ENCODE measurements at places on chromosomes 6 and 20.
A peak's percentile ranks its signal among the peaks of the same experiment; 100 is the strongest.

DNA sequence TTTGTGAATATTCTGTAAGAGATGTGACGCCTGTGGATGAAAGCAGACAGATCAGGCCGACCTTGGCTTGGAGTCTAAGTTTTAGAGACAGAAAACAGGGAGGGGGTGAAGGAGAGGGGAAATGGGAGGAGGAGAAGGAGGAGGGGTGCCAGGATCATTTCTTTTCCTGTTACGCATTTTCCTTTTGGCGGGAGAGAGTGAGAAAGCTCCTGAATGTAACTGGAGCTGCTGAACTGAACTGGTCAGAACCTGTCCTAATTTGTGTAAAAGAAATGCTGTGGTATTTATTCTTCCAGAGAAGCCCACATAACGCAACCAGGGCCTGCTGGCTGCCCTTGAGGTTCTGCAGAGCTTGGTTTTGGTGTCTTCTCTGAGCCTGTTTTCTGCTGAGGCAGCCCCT, 41.9 kb downstream of the UTRN start:
- DNase-seq = peak; percentile 60

GRCh38 chr6:12335131-12335527, 45.0 kb downstream of the EDN1 start:
- DNase-seq = no peak

GRCh38 chr6:33406126-33406525, 4.7 kb upstream of the PHF1 start:
- no peak for DNase-seq

DNA sequence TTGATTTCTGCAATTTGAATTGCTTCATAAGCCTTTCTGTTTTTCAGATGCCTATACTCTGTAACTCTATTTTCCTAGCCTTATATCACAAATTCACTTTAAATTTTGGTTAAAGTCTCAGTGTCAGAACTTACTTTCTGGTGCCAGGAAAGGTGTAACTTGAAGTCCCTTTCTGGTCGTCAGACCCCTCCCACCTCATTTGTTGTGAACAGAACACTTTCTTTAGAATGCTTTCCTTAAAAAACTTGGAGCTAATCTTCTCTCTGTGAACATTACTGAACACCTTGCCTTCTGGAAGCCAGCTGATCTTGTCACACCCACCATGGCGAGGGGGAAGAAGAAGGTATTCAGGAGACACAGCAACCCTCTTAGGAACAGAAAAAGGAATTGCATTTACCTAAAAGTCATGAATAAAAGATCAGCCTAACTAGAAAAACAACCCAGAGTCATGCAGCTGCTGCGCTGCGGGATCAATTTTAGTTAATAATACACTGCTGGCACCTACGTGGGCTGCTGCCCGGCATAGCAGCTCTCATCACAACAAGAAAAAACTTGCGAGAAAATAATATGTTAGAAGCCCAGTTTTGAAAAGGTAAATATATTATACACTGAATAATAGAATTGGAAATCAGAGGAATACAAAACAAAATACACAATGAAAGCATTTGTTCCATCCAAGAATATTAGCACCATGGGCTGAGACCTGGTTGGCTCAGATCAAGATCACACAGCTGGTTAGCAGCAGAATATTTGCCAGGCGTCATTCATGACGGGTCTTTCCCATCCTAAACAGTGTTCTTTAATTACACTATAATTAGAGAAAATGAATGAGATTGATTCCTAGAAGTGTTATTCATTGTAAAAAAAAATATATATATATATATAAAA, 5.8 kb upstream of the FAM217A start:
- no peak for DNase-seq

DNA sequence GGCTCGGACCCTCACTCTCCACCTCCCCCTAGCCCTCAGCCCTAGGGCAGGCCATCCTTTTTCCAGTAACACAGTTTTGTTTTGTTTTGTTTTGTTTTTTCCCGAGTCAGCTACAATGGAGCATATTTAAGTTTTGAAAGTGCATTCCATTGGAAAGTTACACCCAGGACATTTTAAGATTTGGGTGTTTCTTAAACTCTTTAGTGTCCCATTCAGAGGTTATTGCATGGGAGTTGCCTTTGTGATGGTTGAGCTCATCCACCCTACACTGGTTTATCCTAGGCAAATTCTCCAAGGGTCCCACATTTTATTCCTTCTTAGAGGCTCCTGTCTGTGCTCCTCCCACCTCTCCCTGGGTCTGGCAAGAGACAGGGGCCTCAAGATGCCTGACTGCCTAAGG, 58.9 kb downstream of the THBS2 start:
- no peak for DNase-seq

DNA sequence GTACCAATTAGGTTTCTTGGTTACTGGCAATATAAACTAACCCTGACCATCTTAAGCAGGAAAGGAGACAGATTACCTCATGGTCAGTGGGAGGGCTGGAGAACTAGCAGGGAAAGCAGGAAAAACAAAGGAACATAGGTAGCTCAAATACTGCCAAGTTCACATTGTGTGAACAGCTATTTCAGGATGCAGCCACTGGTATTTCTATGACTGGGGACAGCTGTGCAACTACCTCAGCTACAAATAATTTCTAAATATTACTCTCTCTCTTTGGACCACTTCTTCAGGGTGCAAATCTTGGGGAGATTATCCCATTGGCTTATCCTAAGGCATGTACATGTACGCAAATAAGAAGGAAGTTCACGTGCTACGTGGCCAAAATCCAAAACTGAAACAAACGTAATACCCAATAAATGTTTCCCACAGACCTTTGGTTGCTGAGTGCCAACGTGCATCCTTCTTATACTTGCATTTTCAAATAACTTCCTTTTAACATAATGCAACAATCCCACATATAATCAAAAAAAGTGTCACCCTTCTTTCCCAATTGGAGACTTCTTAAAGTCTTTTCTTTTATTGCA, 180.9 kb downstream of the PHF3 start:
- DNase-seq = no peak

DNA sequence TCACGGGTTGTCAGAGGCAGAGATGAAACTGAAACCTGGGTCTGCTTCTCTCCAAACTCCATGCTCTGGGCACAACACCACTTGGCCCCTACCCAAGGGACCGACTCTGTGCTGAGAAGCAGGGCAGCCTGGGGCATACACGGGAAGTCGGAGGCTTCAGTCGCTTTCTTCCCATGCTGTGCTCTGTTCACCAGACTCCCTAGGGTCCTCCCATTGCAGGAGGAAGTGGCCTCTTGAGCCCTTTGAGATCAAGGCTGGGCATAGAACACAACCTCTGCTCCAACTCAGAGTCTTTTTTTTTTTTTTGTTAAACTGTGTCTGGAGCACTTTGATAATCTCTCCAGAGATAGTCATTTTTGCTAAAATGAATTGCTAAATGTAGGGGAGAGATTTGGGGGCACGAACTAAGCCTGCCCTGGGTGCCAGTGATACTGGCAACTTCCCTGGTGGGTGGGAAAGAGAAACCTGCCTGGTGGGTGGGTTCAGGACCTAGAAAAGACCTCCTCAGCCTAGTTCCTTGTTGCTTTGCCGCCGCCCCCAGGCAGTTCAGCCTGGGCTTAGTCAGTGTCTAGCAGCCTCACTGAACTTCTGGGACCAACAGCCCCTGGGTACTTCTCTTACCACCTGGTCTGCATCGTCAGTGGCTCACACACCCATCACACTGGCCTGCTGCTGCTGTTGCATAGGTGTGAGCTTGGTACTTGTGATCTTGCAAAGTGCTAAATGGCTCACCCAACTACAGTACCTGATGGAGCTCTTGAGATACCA, 62.0 kb downstream of the PPP1R14C start:
- no peak for DNase-seq

DNA sequence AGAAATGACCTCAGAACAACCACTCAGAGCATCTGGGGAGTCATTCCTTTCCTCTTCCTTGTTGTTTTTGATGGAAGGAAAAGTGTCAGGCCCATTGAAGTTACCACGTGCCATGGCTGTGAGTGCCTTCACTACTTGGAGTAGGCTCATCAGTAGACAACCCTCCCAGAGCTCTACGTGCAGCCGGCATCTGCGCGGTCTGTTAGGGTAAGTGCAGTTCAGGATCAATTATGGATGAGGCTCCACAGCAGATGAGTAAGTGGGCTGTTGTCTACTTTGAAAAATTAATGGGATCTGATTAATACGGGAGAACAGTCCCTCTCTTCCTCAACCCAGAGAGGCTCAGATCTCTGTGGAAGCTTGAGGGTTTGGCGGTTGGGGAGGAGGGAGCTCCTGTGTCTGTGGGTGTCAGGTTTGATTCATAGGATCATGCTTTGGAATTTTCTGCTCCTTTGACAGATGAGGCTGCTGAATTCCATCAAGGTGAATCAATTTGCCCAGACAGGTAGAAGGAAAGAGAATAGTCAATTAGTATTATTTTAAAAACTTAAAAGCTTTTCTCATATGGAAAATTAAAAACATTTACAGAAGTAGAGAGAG, 93.8 kb upstream of the TOX2 start:
- no peak for DNase-seq

GRCh38 chr6:64985726-64986125, 721.3 kb downstream of the EYS start:
- no peak for DNase-seq

DNA sequence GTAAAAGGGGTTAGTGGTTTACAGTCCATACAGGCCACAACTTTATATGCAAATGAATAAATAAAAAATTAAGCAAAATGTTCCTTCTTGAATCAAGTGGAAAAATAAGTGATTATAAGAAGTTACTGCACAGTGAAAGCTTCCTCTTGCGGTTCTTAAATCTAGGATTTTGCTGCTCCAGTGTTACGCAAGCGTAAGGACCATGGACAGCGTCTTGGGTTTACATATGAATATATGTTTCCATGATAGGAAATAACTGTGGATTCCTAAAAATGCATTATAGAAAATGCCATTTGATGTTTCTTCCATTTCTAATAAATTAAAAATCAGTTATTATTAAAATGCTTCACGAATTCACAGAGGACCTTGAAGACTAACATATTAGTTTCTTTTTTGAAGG, 176.6 kb upstream of the POU3F2 start:
- DNase-seq = no peak

DNA sequence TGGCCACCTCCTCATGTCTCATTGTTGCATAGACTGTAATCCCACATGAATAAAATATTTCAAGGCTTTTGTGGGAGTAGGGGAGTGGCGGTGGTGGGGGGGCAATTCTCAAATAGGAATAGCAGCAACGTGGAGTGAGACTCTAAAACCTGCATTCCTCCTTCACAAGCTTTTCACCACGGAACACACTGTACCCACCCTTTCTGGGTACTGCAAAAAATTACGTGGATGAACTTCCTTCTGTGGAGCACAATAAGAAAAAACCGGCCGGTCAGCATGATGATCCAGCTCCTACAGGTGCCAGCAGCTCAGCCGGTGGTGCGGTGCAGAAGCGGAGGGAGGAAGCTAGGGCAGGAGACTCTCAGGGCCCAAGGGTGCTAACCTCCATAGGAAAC, 930 bp upstream of the RRAGD start:
- DNase-seq = no peak

GRCh38 chr20:56439771-56440291, 27.8 kb downstream of the CASS4 start:
- DNase-seq = no peak

DNA sequence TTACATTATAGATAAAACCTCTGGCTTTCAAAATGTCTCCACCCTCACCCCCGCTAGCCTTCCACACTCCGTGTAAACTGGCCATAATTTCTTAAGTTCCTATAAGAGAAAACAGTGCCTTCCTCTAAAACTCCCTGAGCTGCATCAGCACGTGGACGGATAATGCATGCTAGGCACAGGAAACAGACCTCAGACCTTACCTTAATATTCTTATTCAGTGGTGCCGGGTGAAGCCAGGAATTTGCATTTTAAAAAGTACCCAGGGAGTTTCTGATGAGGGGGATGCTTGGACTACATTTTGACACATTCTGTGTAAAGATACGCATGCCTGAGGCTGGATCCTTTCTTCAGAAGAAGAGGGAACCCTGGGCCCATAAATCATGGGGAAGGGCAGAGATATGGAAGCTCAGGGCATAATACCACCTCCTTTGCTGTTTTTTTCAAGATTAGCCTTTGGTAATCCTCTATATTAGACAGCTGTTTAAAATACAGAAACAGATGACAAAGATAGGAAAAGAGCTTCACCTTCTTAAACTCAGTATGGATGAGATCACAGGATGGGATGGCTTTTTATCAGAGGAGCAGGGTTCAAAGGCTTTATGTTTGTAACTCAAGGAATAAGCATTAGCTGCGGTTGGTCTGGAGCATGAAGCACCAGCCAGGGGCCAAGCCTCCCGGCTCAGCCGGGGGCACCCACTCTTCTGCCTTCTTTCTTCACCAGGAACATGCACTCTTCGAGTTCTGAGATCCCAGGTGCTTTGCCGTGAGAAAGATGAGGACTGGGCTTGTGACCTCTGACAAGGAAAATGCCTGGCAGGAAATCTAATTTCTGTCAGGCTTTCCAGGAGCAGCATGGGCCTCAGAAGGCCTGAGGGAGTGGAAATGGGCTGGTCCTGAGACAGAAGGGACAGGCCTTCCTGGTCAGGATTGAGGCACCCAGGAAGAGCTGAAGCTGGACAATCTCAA, 218.1 kb upstream of the SOX4 start:
- peak; percentile 47 for DNase-seq

GRCh38 chr20:14235355-14235754, 102.1 kb downstream of the FLRT3 start:
- DNase-seq = no peak

DNA sequence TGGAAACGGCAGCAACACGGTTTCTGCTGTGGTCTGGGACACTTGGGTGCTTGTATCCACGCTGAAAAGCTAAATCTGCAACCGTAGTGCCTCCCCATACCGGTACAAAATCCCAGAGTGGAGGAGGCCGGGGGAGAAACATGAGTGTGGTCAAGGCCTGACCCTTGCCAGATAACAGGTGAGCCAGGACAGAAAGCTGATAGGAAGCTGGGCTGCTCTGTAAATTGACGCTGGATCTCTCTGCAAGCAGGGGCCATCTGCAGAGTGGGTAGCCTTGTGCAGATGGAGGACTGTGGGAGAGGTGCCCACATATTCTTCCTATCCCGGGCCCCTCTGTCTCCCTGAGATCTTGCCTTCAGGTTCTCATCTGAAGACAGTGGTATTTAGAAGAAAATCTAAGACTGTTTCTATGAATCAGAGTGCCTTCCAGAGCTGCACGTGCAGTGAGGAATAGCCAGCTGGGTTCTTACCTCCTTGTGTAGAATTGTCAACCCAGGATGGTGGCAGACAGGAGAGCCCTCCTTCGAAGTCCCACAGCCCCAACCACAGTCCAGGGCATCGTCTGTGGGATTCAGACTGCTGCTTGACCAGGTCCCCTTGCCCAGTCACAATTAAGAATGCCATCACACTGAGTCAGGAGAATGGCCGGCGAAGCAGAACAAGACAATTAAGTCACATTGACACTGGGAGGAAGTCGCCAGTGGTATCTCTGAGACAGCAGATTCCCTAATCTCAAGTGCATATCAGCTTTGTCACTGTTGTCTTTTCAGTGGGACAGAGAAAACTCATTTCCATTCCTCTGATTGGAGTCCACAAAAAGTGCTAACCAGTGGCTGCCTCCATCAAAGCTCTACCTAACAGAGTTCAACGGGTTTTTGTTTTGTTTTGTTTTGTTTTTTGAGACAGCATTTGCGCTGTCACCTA, 100.0 kb upstream of the RIPOR2 start:
- DNase-seq = peak; percentile 9

- DNase-seq = no peak
Measured at GRCh38 chr6:155765275-155766194, 309.9 kb upstream of the NOX3 start.
